Left lung (tissue), 14 donors: ENCODE measurements at places on chromosomes 7 and 10.

DNA sequence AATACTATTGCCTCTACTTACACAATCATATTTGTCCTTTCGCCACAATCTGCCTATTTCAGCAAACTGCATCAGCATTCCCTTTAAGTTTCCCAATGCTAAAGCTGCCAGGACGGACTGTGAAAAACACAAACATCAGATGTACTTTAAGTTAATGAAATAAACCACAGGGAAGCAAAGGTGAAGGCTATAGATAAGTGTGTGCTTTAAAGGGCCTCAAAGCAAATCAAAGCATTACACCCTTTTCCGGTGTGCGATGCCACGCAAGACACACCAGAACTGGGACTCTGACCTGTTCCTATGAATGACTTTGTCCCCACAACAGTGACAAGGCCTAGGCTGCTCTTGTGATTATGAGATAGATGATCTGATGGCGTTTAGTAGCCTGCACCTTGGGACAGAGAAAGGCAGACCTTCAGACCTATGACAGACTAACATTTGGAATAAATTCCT is 23.4 kb downstream of the SLC26A3 start:
- DNase-seq = no peak

DNA sequence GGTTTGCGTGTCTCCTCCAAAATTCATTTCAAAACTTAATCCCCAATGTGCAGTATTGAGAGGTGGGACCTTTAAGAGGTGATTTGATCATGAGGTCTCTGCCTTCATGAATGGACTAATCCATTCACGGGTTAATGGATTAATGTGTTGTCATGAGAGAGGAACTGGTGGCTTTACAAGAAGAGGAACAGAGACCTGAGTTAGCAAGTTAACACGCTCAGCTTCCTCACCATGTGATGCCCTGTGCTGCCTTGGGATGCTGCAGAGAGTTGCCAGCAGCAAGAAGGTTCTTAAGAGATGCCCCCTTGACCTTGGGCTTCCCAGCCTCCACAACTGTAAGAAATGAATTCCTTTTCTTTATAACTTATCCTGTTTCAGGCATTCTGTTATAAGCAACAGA is 3.7 kb upstream of the TCTN3 start:
- DNase-seq = peak; percentile 62

- DNase-seq = no peak
Observed at GRCh38 chr7:136692221-136692620, 176.2 kb upstream of the CHRM2 start.

DNA sequence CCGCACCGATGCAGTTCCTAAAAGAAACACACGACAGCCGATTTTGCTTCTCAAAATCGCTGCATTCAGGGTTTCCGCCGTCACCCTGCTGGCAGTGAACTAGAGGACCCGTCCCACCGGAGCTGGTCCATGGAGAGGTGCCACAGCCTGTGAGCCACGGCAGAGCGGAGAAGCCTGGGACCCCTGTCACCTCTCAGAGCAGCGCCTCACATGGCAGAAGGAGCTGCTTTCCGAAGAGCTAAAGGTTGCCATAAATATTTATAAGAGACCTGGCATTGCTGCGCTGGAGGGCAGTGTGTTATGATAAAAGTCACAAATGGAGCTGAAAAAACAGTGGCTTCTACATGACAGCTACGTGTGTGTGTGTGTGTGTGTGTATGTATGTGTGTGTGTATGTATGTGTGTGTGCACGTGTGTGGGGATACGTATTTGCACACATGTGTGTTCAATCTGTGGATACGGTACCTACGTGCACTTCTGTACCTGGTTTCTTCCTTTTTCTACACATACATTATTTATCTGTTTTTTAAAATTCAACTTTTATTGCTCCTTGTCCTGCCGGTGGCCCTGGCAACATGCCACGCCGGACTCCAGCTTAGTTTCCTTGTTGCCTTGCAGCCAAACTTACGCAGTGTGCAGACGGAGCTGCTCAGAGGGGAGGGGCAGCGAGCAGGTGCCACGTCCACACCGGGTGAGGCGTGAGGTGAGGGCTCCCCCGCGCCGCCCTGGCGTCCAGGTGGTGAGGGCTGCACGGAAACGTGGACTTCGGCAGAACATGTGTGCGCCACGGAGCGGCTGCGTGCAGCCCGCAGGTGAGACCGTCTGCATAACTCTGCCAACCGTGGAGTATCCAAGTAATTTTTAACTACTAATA is 115.2 kb upstream of the PITRM1 start:
- no peak for DNase-seq

GRCh38 chr10:52221923-52222322 is 92.2 kb upstream of the DKK1 start:
- DNase-seq = no peak

DNA sequence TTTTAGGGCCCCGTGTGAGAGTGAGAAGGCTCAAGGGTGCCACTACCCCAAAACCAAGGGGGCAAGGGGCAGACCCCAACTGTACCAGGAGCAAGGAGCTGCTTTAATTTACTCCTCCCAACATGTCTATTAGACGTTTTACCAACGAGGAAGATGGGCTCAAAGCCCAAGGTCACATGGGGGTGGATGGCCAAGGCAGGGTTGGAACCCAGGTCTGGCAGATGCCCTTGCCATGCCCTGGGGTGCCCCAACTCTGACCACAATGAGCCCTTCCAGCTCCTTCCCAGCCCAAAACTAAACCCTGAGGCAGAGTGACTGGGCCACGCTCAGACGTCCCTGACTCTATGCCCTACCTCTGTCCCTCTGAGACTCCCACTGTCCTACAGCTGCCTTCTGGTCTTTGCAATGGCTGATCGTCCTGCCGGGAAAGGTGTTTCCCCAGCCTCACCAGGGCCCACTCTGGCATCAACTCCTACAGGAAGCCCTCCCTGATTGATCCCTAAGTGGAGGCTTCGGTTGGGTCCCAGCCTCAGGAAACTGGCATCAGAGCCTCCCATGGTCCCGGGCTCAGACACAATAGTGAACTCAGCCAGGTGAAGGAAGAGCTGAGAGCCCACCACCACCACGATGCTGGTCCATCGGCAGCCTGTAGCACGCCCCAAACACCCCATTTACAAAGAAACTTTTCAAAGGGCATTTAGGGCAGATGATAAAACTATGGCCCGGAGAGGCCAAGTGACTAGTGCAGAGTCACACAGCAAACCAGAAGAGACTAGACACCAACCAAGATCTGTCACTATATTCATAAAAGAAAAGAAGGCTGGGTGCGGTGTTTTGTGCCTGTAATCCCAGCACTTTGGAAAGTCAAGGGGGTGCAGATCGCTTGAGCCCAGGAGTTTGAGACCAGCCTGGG is 60.2 kb upstream of the MYL10 start:
- DNase-seq = no peak

- no peak for DNase-seq
Observed at GRCh38 chr7:7157177-7157886, 25.0 kb upstream of the C1GALT1 start.

GRCh38 chr7:33661430-33662160 is 243.7 kb upstream of the BMPER start:
- DNase-seq = no peak

DNA sequence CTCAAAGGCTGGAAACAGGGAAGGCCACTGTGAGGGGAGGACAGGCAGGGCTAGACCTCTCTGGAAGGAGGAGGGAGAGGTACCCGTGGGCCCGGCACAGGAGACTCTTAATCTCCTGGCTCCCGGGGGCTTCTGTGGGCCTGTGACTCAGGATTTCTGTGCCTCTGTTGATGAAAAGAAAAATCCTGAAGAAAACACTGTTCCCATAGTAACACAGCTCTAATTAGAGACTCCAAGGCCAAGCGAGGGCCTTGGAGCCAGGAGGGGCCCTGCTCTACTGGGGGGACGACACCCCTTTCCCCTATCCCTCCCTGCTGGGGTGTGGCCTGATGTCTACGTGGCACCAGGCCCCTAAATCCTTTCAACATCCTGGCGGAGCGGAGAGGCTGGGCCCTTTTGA is 174.1 kb upstream of the TNRC18 start:
- no peak for DNase-seq

- DNase-seq = peak; percentile 33
Observed at GRCh38 chr7:105429746-105430612, 41.3 kb upstream of the SRPK2 start.

DNA sequence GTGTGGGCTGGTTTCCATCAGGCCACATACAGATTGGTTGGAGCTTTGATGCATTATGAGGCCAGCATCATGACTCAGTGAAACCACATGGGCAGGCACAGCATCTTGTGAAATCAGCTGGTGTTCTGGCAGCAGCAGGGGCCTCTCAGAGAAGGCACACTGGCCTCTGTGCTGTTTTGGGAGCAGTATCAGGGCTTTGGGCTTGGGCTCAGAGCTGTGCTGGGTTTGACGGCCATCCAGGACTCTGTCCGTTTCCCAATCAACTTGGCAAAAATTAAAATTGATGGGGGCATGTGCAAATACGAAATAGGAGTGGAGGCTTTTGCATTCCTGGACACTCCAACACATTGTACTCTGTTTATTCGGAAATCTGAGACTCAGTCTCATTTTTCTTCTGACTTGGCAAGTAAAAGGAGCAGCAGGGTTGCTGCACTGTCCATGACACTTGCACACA is 190.9 kb downstream of the BMPER start:
- DNase-seq = peak; percentile 58

GRCh38 chr10:127982601-127983000 is 75.7 kb downstream of the PTPRE start:
- DNase-seq = no peak

DNA sequence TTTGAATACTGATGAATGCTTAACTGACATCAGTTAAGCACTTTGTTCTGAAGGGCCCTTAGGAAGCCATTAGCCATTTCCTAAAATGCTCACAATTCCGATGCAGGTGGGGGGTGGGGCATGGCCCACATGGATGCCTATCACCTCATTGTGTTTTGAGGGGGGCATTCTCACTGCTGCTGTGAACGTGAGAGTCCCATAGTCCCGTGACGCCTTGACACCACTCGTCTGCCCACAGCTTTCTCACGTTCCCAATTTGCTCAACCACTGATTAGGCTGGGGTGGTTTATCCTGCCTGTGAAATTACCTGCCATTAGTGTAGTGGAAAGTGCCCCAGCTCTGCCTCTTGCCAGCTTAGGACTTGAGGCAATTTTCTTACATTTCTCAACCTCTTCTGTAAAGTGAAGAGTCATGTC is 31.9 kb downstream of the DUSP5 start:
- DNase-seq = no peak

- no peak for DNase-seq
Observed at GRCh38 chr7:70457482-70457881, 674.5 kb upstream of the GALNT17 start.

DNA sequence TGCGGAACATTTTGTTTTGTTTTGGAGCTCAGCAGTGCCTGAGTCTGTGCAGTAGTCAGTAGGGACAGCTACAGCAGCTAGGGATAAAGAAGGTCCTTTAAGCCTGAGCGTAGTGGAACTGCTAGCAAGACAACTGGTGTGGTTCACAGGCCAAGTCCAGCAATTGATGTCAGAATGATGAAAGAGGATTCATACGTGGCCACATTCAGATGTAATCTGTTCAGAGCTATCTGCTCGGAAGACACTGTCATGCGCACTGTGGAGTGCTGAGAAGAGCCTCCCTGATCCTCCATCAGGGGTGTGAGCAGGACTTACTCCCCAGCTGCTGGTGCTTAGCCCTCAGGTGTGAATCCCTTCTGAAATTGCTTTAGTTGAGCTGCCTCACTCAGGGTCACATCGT is 79.6 kb upstream of the ANKRD1 start:
- no peak for DNase-seq

- DNase-seq = no peak
Observed at GRCh38 chr7:78363866-78364265, 565.3 kb downstream of the PHTF2 start.

- no peak for DNase-seq
Observed at GRCh38 chr7:157685430-157686284, 348.9 kb downstream of the DNAJB6 start.

DNA sequence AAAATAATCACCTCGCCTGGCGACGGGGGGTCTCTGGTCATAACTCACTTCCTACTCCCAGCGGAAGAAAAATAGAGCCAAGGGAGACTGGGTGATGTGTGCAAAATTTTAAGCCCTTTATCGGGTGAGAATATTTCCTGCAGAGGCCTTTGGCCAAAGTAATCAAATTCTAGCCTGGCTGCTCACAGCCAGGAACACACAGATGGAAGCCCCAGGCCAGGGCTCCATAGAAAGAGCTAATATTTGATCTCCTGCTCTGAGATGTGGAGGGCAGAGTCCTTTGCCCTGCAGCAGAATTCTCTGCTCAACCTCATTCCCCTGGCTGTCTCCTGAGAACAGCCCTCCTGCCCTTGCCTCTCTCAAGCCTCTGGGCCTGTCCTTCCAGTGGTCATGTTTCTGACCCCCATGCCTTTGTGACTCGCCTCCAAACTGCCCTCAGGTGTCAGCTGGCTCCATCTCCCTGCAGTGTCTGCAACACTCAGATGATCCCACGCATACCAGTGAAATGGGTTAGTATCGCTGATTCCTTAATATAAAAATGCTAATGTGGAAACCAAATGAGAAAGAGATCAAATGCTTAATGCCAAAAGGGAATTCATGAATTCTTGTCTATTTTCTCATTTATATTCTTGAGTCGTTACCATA is 34.5 kb downstream of the FRMD4A start:
- DNase-seq = no peak

GRCh38 chr7:96040250-96040772 is 268.0 kb downstream of the DYNC1I1 start:
- no peak for DNase-seq

- no peak for DNase-seq
Observed at GRCh38 chr7:66521675-66522074, 107.0 kb upstream of the KCTD7 start.

DNA sequence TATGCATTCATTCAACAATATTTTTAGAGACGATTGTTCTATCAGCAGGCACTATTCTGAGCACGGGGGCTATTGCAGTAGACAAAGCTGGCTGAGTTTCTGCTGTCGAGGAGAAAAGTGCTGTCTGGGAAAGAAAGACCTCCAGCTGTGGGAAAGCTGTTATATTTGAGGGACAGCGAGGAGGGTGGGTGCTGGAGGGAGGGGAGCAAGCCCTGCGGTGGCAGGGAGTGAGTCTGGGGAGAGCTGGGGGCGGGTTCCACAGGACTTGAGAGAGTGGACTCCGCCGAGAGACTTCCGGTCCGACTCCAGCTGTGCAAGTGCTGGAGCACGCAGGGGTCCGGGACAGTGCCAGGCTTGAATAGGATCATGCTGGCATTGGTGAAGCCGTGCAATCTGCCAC is 602.1 kb upstream of the FOXK1 start:
- DNase-seq = no peak
